Stimulated activated CD4-positive, alpha-beta T cell treated with anti-CD3 and anti-CD28 coated beads, Interleukin-1b, Interleukin-23, amount 100 ng/mL, for 4 hours (primary cell): ENCODE measurements at places on chromosomes 5 and 9.

- no peak for DNase-seq
Observed at GRCh38 chr5:159543326-159543725, 213.0 kb upstream of the IL12B start.

GRCh38 chr5:175694371-175695160 is 36.7 kb downstream of the HRH2 start:
- no peak for DNase-seq

- no peak for DNase-seq
Observed at GRCh38 chr9:98045234-98046179, 11.0 kb upstream of the NANS start.

- DNase-seq = no peak
Observed at GRCh38 chr5:175897285-175897684, 25.9 kb downstream of the CPLX2 start.

DNA sequence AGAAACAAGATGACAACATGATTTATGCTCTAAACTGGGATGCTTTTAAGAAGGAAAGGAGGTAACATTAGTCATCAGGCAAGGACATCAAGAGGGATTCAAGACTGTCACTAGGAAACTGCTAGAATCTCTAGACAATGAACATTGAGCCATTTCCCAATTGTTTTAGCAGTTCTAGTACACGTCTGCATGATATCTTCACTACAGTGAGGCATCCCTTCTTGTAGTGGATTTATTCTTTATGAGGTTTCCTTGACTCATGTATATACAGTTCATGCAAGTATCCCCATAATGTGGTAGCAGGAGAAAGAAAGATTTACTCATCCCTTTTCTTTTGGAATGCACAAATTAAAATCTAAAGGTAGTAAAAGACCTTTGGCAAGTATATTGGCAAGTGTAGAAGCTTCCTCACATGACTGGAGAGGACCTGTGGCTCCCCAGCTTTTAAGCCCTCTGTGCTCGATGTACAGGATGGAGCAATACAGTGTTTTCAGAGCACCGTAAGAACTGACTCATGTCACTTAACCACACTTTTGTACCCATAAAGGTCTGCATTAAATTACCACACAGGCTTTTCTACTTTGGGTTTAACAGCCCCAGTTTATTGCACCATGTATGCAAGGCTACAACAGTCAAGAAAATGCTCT is 335.9 kb downstream of the SEMA5A start:
- no peak for DNase-seq

DNA sequence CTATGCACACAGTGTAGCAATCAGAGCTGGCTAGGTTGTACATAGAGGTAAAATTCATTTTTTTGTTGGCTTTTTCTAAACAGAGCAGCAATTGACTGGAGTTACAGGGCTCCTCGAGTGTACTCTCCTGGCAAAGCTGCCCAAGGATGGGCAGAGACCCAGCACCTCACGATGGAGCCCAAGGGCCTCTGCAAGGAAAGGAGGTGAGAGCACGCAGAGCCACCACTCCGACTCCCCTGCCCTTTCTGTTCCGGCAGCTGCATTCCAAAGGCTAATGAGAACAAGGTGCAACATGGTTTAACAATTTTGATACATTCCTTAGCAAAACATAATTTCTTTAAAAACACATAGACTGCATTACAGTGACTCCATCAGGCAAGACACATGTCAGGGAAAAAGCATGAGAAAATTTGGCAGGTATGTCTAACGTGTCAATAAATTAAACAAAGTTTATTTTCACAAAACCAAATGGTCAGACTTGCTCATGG is 47.5 kb downstream of the SAXO1 start:
- DNase-seq = no peak
